ENCODE measurements at places on chromosomes 3 and 15. TPM values are rescaled to one million over a fixed set of nuclear protein-coding genes. Genes with fewer than 3 reads are reported as not detected.
A peak's percentile ranks its signal among the peaks of the same experiment; 100 is the strongest.

The TMEM39A gene
- 48.3 TPM for total RNA-seq

The HRG gene
- not detected for total RNA-seq

The TMEM45A gene
- total RNA-seq: 9.9 TPM

- DNase-seq: no peak
- H3K27me3 ChIP-seq: no peaks in the 10 kb centered on the region
These were observed 8.7 kb downstream of the BTD start for GRCh38 chr3:15610082-15610759.

GRCh38 chr15:34973512-34973911 is 4.0 kb upstream of the AQR start:
- DNase-seq: no peak
- no peak overlapping the region for H3K27ac ChIP-seq

GRCh38 chr15:23690015-23690414 is 2.9 kb upstream of the NDN start:
- DNase-seq: no peak
- H3K27ac ChIP-seq: no peak overlapping the region
- H3K36me3 ChIP-seq: peaks cover 3% of the 10 kb centered on the region

GRCh38 chr3:81033684-81034083 is 727.8 kb downstream of the GBE1 start:
- no peaks in the 10 kb centered on the region for H3K36me3 ChIP-seq
- DNase-seq: no peak
- no peaks in the 10 kb centered on the region for H3K27me3 ChIP-seq
- H3K27ac ChIP-seq: no peak overlapping the region
- no peaks in the 10 kb centered on the region for H3K4me1 ChIP-seq

GRCh38 chr15:44812029-44812517 is 75.7 kb downstream of the TRIM69 start:
- H3K4me3 ChIP-seq: no peak overlapping the region
- no peak for DNase-seq
- H3K27ac ChIP-seq: peak overlapping the region; percentile 54
- H3K27me3 ChIP-seq: no peaks in the 10 kb centered on the region

GRCh38 chr15:40398413-40398873 is 7.2 kb upstream of the IVD start:
- peaks cover 6% of the 10 kb centered on the region for H3K36me3 ChIP-seq
- no peak overlapping the region for H3K27ac ChIP-seq

All from progenitor cell of endocrine pancreas (in vitro differentiated cells).